Karpas-422 (cell line): ENCODE measurements at places on chromosomes 5 and 9. TPM values are rescaled to one million over a fixed set of nuclear protein-coding genes. Genes with fewer than 3 reads are reported as not detected.

The ANKRD34B gene
- total RNA-seq = not detected in 2 replicates

DNA sequence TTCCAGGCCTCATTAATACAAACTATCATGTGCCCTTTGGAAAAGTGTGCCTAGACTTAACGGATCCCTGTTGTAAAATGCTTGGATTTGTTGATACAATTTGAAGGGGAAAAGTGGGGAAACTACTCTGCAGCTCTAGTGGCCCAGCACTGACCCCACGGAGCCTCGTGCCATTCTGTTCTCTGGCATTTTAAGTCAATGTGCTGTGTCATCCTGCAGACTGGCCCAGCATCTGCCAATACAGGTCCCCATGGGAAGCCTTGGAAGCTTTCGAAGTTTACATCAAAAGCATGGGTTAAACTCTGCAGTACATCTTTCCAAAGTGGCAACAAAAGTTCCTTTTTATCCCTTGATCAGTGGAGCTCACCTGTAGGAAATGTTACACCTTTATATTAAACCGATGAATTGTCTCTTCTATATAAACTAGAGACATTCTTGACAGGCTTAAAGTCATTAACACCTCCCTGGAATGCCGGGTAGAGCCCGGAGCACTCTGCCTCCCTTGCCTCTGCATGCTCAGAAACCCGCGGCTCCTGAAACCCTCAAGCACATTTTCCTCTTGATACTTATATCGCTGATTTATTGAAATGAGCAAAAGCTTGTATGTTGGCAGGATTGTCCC is 596.0 kb upstream of the ADAMTS16 start:
- no peak for DNase-seq

- no peak for DNase-seq
Measured at GRCh38 chr9:35695943-35696401, 6.2 kb upstream of the TPM2 start.

- no peak for DNase-seq
Measured at GRCh38 chr5:181198106-181198685, 6.8 kb downstream of the TRIM7 start.
